HS-27A (cell line): ENCODE measurements at places on chromosomes 12 and 14.

DNA sequence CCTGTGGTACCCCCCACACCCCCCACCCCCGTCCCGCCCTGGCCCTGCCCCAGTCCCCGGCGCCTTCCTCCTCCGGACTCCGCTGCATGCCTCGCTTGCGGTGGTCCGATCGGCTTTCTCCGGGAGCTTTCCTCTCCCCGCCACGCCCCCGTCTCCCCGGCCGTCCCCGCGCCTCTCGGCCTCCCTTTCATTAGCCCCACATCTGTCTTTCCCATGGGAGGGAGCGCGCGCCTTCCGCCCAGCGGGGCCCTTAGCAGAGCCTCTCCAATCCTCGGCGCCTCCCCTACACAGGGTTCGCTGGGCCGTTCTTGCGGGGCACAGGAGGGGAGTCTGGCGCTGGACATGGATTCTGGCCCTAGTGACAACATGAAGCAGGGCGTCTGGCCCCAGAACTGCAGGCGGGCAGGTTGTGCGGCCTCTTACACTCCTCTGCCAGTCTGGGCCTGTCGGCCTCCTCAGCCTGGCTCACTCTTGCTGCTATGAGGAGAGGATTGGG is 1.5 kb upstream of the EFS start:
- DNase-seq = no peak

- DNase-seq = no peak
Observed at GRCh38 chr14:58607131-58607951, 30.4 kb upstream of the DACT1 start.

- DNase-seq = no peak
Observed at GRCh38 chr12:89775063-89775985, 66.7 kb upstream of the ATP2B1 start.

- no peak for DNase-seq
Observed at GRCh38 chr12:125245581-125246557, 180.6 kb downstream of the AACS start.
